Dermis microvascular lymphatic vessel endothelial cell (primary cell): ENCODE measurements at places on chromosomes 3 and 15.

DNA sequence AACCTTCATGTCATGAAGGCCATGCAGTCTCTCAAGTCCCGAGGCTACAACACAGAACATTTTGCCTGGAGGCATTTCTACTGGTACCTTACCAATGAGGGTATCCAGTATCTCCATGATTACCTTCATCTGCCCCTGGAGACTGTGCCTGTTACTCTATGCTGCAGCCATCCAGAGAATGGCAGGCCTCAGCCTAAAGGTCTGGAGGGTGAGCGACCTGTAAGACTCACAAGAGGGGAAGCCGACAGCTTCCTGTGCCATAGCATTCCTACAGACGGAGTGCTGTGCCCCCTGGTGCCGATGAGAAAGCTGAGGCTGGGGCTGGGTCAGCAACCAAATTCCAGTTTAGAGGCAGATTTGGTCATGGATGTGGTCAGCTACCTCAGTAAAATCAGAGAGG lies 51.3 kb upstream of the CADPS start:
- no peak for DNase-seq

DNA sequence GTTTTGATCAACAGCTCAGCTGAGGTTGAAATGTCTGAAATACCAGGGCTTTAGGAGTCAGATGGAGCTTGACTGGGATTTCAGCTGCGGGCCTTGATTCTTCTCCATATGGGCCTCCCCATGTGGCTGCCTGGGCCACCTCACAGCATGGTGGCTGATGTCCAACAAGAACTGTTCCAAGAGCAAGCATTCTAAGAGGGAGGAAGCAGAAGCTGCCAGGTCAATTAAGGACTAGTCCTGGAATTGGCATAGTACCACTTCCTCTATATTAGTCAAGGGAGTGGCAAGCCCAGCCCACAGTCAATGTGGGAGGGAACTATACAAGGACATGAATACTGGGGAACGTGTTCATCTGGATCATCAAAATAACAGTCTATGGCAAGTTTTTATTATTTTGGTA lies 181.7 kb upstream of the ANKRD28 start:
- DNase-seq, result no peak

DNA sequence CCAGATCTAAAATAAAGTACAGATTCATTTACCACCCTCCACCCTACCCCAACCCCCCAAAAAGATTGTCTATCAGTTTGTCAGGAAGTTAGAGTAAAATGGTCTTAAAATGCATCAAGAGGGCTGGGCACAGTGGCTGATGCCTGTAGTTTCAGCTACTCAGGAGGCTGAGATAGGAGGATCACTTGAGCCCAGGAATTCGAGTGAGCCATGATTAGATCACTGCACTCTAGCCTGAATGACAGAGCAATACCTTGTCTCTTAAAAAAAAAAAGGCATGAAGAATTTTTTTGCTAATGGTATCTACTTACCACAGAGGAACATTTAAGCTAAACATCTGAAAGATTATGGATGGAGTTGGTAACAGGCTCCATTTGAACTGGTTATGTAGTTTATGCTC lies 71.0 kb downstream of the RBM6 start:
- no peak for DNase-seq

DNA sequence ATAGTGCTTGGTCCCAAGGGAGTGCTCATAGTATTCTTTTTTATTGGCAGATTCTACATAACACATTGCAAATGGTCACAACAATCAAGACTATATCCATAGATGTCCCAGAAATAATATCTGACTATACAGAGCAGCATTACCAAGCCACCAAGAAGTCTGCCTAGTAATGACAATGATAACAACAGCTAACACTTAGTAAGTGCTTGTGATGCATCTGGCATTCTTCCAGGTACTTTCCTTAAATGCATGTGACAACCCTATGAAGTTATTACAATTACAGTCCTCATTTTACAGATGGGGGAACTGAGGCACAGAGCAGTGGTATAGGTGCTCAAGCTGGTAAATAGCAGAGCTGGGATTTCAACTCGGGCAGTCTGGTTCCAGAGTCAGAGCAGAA lies 49.6 kb upstream of the ICE2 start:
- DNase-seq, result peak; percentile 32

- no peak for DNase-seq
Observed at GRCh38 chr3:50819882-50820281, 145.2 kb downstream of the DOCK3 start.

DNA sequence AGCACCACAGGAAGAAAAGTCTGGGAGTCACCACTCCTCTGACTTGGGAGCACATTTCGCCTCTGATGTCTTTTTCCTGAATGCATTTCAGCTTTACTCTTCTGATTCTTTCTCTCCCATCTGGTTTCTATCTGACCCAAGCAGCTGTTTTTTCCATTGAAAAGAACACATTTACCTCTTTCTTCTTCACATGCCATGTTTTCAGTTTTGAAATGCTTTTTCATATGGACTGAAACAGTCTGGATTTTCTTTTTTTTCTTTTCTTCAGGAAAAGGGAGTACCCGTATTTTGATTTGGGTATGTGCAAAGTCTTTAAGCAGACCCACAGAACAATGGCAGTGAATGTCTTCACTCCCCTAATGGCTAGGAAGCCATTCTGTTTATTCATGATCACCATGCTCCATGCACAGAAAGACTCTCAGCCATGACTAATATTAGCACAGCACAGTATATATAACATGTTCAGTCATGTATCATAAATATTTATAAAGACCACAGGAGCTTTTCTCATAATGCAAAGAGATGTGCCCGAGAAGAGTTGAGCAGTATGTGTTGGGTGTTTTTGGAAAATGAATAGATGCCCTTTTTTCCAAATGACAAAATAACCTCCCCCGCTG lies 82.7 kb upstream of the LRIG1 start:
- DNase-seq, result no peak

- no peak for DNase-seq
Observed at GRCh38 chr3:33488246-33488645, 48.0 kb upstream of the UBP1 start.

- no peak for DNase-seq
Observed at GRCh38 chr3:25235031-25235430, 193.0 kb upstream of the RARB start.

DNA sequence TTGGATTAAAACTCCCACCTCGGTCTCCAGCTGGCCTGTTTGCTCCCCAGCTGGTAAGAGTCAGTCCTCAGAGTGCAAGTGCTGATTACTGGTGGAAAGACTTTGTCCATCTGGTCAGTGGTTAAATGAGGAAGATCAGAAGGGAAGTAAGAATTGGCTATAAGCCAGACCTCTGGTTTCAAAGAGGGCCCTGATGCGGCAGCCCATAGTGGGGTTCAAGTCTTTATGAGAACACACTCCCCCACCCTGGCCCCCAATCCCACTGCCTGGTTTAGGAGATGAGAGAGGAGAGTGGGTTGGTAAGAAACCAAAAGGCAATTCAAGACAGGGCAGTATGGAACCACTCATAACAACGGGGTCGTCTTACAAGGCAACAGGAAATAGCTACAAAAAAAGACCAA lies 65.0 kb downstream of the FRMD4B start:
- DNase-seq, result peak; percentile 34

GRCh38 chr3:23422517-23422851 lies 219.4 kb downstream of the UBE2E2 start:
- no peak for DNase-seq

GRCh38 chr15:78069462-78070029 lies 8.0 kb downstream of the TBC1D2B start:
- DNase-seq, result no peak

GRCh38 chr15:41631880-41632470 lies 28.2 kb upstream of the MGA start:
- DNase-seq, result no peak
